ENCODE measurements at places on chromosomes 12 and 14.

DNA sequence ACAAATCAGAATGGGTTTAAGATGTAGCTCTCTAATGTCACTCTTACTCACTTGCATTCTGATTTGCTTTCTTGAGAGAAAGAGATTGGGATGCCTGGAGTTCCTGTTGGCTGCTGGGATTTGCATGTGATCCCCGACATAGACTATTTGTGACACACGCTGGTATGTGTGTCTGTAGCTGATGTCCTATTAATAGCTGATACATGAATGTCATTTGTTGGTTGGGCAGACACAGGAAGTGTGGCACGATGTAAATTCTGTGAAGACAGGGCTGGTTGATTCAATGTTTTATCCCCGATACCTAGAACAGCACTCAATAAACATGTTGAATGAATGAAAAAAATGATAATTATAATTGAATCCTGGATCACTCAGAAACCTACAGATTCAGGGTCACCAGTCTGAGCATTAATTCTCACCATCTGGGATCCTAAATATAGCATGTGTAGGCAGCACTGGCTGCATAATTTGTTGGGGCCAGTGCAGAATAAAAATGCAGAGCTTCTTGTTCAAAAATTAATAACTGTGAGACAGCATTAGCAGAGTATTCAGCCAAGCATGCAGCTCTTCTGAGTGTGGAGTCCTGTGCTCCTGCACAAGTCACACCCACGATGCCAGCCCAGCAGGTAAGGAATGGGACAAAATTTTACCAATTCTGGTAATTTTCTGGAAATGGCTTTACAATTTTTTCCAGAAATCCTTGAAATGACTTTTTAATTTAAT, 35.5 kb upstream of the SOCS2 start:
- DNase-seq, result no peak

DNA sequence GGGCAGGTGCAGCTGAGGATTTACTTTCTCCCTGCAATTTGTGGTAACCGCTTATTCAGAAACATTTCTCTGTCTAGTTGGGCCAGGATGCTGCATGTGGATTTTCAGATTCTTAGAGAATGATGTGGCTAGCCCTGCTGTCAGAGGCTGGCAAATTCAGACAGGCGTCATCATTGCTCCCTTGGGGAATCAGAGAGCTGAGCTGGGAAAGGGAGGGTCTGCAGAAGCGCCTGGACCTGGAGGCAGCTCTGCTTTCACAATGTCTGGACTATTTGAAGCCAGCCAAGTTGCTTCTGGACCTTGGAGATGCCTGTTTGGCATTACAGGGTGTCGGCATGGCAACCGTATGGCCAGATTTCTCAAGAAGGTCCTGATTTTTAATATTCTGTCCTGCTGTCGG, 3.4 kb downstream of the GALNT16 start:
- DNase-seq, result peak; percentile 20

GRCh38 chr14:63603749-63604277, 37.9 kb downstream of the WDR89 start:
- DNase-seq, result no peak

DNA sequence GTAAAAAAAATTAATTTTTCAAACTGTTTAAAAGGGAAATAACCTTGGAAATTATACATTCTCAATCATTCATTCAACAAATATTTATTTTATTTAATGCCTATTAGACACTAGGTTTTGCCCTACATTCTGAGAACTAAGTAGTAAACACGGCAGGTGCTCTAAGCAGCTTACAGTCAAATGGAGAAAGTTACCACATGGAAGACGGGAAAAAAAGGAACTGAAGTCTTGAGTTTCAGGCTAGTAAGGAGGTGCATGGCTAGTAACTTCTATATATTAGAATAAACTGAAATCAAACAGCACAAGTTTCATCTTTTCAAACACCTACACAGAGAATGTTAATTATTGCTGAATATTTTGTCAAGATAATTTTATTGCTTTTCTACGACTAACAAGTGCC, 52.9 kb downstream of the C12orf42 start:
- DNase-seq, result no peak

- no peak for DNase-seq
These were observed 53.8 kb downstream of the TMCC3 start for GRCh38 chr12:94596596-94596995.

DNA sequence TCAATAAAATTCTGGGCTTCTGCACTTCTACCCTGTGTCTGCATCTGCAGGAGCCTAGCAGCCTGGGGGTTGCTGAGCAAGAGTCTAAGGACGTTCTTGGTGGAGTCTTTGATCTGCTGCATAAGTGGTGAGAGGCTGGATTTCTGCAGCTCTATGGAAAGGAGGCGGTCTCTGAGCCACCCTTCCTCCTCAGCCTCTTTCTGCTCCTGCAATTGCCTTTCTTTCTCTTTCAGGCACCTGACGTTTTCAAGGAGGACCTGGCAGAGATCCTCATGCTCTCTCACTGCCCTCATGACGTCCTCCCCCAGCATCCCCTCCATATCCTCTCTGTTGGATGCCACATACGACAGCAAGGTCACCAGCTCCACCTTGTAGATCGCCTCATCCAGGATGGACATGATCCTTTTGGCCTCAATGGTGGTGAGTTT, 13.6 kb upstream of the TPCN1 start:
- no peak for DNase-seq

- DNase-seq, result no peak
These were observed 786.9 kb downstream of the AACS start for GRCh38 chr12:125852116-125852515.

DNA sequence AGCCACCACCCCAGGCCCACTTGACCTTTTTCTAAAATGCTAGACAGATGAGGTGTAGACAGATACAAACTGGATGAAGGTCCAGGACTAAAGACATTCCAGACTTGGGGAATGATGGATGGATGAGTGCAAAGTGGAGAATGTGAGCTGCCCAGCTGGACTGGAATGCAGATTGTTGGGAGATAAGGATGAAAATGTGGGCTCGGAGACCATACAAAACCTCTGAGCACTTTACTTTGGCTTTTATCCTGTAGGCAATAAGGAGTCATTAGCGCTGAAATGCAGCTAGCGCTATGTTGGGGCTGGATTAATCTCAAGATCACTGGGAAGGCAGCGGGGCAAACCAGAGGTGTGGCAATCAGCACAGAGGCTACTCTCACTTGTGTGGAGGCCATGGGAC, 64.7 kb upstream of the GNPNAT1 start:
- no peak for DNase-seq

- no peak for DNase-seq
These were observed 27.5 kb upstream of the OR6J1 start for GRCh38 chr14:22671622-22672021.

DNA sequence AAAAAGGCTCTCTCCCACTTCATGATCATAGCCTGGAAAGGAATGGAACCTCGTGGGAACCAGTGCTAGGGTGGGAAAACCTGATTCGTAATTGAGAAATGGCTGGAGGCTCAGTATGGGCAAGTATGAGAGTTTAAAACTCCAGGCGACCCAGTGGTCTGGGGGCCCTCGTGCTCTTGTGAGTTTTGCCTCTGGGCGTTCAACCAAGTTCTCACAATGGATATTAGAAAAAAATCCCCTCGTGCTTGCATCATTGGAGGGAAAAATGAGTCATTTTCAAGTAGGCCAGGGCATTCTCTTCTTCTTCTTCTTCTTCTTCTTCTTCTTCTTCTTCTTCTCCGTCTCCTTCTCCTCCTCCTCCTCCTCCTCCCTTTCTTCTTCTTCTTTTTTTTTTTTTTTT, 39.0 kb downstream of the GPR68 start:
- no peak for DNase-seq

DNA sequence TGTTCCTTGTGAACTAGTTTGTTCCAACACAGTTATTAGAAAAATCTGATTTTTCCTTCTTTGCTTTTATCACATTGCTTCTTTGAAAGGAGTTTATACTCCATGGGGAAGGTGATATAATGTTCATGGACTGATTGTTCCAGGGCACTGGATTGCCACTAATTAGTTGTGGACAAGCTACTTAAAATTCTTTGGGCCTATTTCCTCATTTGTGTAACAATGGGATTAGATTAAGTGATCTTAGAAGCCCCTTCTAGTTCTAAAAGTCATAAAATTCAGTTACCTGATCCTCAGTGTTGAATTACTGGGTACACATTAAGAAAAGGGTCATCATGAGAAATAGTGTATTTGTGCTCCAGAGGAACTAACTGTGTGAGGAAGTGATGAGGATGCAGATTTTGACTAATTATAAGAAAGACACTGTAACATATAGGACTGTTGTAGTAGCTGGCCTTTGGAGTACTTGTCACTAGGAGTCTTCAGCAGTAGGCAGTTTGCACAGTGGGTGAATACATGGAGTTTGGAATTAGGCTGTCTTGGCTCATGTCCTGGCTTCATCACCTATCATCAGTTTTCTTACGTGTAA, 82.2 kb downstream of the MIA2 start:
- no peak for DNase-seq

GRCh38 chr12:51669996-51670395, 79.0 kb downstream of the SCN8A start:
- DNase-seq, result no peak

DNA sequence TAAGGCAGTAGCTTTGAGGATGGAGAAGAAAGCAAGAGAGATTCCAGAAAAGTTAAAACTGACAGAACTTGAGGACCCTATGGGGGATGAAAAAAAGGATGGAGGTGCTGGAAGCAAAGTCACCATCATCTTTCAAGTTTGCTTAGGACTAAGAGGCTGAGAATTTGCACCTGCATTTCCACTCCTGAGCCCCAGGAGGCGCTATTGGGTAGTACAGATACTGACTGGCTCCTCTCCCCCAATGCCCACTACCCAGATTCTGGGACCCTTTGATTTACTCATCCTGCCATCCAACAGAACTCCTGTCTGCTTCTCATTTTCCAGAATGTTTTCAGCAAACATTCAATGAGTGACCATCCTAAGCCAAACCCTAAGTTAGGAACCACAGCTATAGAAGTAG, 34.0 kb upstream of the CMKLR1 start:
- no peak for DNase-seq

DNA sequence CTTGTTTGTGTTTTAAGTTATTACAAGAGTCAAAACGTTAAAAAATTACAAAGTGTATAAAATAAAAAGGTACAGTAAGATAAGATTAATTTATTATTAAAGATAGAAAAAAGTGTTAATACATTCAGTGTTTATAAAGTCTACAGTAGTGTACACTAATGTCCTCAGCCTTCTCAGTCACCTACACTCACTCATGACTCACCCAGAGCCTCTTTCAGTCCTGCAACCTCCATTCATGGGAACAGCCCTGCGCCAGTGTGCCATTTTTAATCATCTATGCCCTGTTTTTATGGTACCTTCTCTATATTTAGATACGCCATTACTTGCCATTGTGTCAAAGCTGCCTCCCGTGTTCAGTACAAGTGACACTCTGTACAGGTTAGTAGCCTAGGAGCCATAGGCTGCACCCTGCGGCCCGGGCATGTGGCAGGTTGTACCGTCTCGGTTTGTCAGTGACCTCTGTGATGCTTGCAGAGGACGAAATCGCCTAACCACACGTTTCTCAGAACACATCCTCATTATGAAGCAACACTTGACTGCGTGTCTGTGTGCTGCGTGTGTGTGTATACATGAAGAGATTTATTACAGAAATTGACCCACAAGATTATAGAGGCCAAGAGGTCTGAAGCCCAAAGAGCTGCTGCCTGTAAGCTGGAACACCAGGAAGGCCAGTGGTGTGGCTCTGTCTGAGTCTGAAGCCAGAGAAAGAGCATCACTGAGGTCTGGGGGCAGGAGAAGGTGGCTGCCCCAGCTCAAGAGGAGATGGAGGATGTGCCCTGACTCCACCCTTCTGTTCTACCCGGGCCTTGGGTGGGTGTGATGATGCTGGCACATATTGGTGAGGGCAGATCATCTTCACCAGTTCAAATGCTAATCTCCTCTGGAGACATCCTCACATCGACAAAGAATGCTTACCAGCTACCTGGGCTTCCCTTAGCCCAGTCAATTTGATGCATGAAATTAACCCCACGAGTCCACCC, 116.6 kb upstream of the C14orf180 start:
- no peak for DNase-seq

DNA sequence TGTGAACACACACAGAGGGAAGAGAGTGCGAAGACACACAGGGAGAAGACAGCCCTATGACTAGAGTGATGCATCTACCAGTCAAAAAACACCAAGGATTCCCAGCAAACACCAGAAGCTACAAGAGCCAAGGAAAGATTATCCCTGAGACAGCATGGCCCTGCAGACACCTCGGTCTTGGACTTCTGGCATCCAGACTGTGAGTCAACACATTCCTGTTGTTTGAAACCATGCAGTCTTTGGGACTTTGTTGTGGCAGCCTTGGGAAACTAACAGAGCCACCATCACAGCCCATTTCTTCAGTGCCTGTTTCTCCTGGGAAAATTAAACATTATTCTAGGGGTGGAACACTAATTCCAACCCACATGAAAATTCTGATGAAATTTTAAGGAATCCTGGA, 220.6 kb downstream of the GXYLT1 start:
- no peak for DNase-seq

DNA sequence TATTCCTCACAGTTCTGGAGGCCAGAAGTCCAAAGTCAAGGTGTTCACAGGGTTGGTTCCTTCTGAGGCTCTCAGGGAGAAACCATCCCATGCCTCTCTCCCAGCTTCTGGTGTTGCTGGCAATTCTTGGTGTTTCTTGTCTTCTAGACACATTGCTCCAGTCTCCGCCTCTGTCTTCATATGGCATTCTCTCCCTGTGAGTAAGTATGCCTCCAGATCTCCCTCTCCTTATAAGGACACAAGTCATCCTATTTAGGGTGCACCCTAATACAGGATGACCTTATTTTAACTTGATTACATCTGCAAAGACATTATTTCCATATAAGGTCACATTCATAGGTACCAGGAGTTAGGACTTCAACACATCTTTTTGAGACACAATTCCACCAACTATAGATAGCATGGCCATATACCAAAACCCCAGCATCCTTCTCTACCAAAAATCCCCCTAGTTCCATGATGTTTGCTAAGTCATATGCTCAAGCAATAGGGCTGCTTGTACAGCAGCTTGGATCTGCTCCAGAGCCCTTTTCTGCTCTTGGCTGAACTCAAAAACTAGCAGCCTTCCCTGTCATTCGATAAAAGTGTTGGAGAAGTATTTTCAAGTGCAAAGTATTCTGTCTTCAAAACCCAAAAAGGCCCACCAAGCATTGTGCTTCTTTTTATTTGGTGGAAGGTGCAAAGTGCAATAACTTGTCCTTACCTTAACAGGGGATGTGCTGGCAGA, 79.2 kb upstream of the CMKLR1 start:
- no peak for DNase-seq

- DNase-seq, result no peak
These were observed 132.3 kb downstream of the C12orf75 start for GRCh38 chr12:105462831-105463230.

DNA sequence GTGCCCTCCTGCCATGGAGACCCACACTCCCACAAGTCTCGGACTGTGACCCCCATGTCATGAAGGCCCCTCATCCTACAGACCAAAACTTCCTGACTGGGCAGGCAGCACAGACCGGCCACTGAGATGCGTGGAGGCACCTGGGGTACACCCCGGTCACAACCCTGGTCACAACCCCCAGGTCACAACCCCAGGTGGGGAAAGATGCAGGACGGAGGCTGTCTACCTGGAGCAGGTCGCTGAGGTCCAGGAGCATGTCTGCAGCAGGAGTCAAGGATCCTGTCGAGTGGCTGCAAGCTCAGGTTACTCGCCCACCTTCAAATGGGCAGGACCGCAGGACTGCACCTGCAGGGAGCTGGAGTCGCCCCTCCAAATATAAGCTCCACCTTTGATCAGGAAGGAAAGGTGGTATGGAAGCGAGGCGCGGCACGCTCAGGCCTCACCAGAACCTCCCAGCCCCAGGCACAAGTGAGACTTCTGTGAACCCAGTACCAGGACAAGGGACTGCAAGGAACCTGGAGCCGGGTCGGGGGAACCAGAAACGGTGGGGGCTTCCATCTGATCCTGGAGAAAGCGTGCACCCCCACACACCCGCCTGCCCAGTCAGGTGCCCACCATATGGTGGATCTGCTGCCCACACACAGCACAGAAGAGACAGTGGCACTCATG, 8.1 kb downstream of the BTBD6 start:
- no peak for DNase-seq

Data from hippocampal formation (tissue), 2 donors.